ENCODE measurements at places on chromosomes 13 and 19. TPM values are rescaled to one million over a fixed set of nuclear protein-coding genes. Genes with fewer than 3 reads are reported as not detected.

DNAAF3 gene
- total RNA-seq, result 52.8 TPM

ZNF415 gene
- total RNA-seq, result not detected

SNRPD2 gene
- 927 TPM for total RNA-seq

PSG3 gene
- not detected for total RNA-seq

ADGRE3 gene
- not detected for total RNA-seq

DMKN gene
- total RNA-seq, result 246 TPM

PLVAP gene
- 0.47 TPM for total RNA-seq

ONECUT3 gene
- total RNA-seq, result 22.1 TPM

TSC22D1 gene
- total RNA-seq, result 268 TPM

RSPH6A gene
- 0.57 TPM for total RNA-seq

NTF4 gene
- 1.7 TPM for total RNA-seq

ZFP28 gene
- not detected for total RNA-seq

ISOC2 gene
- total RNA-seq, result 56.8 TPM

DMAC2 gene
- total RNA-seq, result 65.6 TPM

RNF113B gene
- not detected for total RNA-seq

CDC42EP5 gene
- total RNA-seq, result 0.64 TPM

SBSN gene
- total RNA-seq, result 0.66 TPM

MAMSTR gene
- total RNA-seq, result 1.3 TPM

ETV2 gene
- 1.5 TPM for total RNA-seq

FPR1 gene
- not detected for total RNA-seq

KLK12 gene
- total RNA-seq, result not detected

CCDC194 gene
- total RNA-seq, result not detected

IL4I1 gene
- 0.71 TPM for total RNA-seq

TEX101 gene
- total RNA-seq, result not detected

CEACAM5 gene
- total RNA-seq, result 0.22 TPM

LMTK3 gene
- 19.9 TPM for total RNA-seq

WDR88 gene
- total RNA-seq, result not detected

B3GNT3 gene
- 22.2 TPM for total RNA-seq

FRY gene
- 1.4 TPM for total RNA-seq

ZNF93 gene
- total RNA-seq, result not detected

URAD gene
- total RNA-seq, result not detected

CYP4F22 gene
- 4.9 TPM for total RNA-seq

RGS9BP gene
- 0.54 TPM for total RNA-seq

ZMYM2 gene
- total RNA-seq, result 53.0 TPM

CRX gene
- not detected for total RNA-seq

ARHGAP45 gene
- 30.4 TPM for total RNA-seq

TLE2 gene
- total RNA-seq, result 35.6 TPM

CLASRP gene
- 79.9 TPM for total RNA-seq

INSR gene
- total RNA-seq, result 25.4 TPM

COX7A1 gene
- total RNA-seq, result not detected

COL5A3 gene
- 0.15 TPM for total RNA-seq

ZNF426 gene
- 1.7 TPM for total RNA-seq

MAP4K1 gene
- 9.1 TPM for total RNA-seq

SHANK1 gene
- total RNA-seq, result 3.0 TPM

SERTM1 gene
- total RNA-seq, result not detected

IL11 gene
- 2.8 TPM for total RNA-seq

SPACA4 gene
- not detected for total RNA-seq

TSHZ3 gene
- 0.05 TPM for total RNA-seq

SMIM7 gene
- total RNA-seq, result 66.4 TPM

ZNF439 gene
- not detected for total RNA-seq

CYP2B6 gene
- total RNA-seq, result 0.74 TPM

IZUMO4 gene
- total RNA-seq, result 6.1 TPM

CEACAM19 gene
- 4.0 TPM for total RNA-seq

TUBA3C gene
- total RNA-seq, result not detected

KLHL1 gene
- total RNA-seq, result not detected

IGFL1 gene
- not detected for total RNA-seq

ZFP36 gene
- total RNA-seq, result 131 TPM

ZNF333 gene
- 9.2 TPM for total RNA-seq

All from HCT116 (cell line).